Fibroblast of skin of back (primary cell): ENCODE measurements at places on chromosomes 4 and X.

GRCh38 chrX:10597871-10598270 lies 22.5 kb downstream of the MID1 start:
- peak; percentile 37 for DNase-seq

DNA sequence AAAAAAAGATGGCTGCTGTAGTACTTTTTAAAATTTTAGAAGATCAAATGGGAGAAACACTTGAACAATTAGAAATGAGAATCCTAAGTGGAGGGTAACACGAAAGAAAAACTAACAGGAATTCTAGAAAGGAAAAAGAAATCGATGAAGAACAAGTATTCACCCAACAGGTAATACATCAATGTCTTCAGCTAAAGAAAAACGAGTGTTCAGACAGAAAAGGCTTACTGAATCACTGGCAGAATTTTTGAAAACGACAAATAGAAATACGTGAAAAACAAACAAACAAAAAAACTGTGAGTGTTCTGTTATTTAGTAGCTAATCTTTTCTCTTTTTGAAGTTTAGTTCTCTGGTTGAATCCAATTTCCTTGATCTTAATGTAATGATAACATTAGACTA lies 1.8 kb downstream of the MAD2L1 start:
- no peak for DNase-seq

- no peak for DNase-seq
Measured at GRCh38 chr4:17313194-17313593, 198.7 kb downstream of the QDPR start.

DNA sequence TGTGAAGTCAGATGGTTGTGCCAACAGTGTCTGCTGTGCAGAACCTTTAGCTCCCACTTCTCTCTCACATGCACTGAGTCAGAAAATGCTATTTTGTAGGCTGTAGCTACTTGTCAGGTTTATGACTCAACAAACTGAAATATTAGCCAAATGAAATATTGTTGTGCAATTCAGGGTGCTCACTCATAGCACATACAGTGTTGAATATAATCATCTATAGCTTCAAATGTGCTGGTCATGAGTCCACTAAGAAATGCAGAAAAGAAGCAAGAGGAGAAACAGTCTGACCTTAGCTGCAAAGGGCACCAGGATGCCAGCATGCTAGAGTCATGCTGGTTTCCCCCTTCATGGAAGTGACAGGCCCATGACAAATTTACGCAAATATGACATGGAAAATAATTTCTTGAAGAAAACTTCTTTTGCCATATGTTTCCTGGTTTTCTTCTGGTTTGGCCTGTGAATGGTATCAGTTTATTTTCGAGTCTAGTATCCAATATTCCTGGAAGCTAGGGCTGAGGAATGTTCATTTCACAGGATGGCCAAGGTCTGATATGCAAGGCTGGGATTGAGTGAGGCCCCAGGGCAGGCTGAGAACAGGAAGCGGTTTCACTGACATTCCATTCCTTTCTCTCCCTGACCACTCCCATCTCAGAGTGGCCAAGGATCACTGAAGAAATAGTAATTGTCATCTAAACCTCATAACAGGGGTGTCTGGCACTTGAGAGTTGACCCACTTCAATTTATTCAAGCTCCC lies 10.3 kb upstream of the CXCL2 start:
- DNase-seq: peak; percentile 97

DNA sequence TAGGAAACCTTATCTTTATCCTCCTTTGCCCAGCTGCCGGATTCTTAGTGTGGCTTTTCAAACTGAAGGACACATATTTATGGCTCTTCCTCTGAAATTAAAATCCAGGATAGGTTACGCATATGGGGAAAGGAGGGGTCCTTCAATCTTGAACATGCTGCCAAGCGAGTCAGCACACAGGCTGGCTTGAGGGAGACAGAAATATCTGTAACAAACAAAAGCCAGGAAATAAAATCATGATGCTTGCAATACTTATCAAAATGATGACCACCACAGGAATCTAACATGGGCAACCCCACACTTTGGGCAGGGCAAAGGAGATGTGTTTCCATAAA lies 196.4 kb upstream of the LDB2 start:
- peak; percentile 21 for DNase-seq

GRCh38 chr4:74948236-74948635 lies 15.3 kb downstream of the PARM1 start:
- DNase-seq: no peak

GRCh38 chr4:181938631-181939030 lies 304.6 kb upstream of the TENM3 start:
- no peak for DNase-seq

DNA sequence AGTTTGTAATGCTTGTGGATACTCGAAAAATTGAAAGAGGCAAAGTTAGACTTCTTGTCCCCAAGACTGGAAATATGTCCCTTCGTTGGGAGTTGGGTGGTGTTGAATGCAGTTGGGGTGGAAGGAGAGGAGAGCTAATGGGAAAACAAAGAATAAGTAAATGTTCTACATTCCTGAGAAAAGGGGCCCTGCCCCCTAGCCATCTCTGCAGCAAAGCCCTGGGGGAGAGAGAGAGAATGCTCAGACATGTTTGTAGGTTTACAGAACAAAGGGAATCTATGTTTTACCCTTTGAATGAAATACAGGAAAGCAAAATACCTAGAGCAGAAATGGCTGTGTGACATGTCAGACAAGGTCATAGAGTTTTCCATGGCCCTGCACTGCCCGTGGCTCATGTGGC lies 88.1 kb downstream of the RASL11B start:
- DNase-seq: no peak

GRCh38 chr4:48081196-48081595 lies 52.9 kb downstream of the TXK start:
- DNase-seq: peak; percentile 23

GRCh38 chr4:176358083-176358469 lies 38.3 kb downstream of the SPCS3 start:
- DNase-seq: no peak

DNA sequence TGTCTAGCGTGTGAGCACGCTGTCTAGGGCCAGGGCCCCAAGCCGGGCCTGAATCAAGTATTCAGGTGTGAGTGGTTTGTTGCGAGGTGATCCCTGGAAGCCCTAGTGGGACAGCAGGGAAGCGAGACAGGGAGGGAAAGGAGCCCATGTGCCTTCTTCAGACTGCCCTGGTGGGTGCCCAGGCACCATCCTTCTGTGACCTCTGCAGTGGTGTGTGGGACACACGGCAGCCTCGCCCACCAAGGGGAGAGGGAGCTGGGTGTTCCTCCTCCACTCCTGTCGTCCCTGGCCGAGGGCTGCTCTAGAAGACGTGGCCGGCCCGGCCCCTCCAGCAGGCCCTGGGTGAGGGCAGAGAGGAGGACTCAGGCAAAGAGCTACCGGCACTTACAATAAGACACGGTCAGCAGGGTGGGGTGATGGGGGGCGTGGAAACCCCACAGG lies 47.4 kb downstream of the HTRA3 start:
- DNase-seq: no peak

- DNase-seq: no peak
Measured at GRCh38 chr4:110977554-110977953, 354.7 kb upstream of the PITX2 start.

DNA sequence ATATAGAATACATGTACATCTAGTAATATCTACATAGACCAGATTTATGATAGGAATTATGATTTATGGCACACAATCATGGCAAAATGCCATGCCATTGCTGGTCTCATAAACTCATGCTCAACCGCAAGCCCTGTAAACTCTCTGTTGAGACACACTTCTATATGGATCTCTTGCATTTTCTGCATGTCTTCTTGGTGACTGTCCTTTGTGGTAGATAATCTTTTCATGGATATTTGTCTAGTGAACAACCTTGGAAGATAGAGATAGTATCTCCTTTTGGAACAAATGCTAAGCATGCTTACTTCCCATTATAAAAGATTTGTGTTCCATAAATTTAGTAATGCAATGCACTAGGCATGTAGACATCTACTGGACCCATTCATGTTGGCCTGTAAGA lies 328.0 kb downstream of the NAF1 start:
- no peak for DNase-seq

GRCh38 chr4:179709961-179710624 lies 2267.9 kb upstream of the AGA start:
- DNase-seq: no peak

DNA sequence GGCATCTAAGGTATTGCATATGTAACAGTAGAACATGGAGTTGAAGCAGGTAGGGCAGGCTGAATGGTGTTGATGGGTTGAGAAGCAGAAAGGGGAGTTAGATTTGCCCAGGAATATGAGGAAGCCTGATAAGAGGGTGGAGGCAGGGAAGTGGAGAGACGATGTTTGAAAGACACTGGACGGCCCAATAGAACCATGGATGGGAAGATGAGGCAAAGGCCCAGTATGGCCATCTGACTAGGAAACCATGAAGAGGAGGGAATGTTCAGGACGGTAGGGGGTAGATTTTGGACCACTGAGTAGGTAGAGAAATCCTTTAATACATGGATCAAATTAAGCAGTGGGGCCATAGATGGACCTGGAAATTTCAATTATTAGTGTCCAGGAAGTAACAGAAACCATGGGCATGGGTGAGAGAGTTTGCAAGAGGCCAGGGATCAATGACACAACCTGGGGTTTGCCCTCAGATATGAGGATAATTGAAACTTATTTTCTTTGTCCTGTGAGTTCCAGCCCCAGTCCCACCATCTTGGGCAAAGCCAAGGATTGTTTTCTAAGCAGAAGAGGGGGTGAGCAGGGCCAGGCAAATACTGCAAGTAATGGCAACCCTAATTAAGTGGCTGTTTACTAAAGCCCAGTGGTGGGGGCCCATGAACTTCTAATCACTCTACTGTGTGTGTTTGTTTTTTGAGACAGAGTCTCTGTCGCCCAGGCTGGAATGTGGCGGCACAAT lies 2.5 kb upstream of the USP11 start:
- DNase-seq: no peak

- peak; percentile 48 for DNase-seq
Measured at GRCh38 chr4:176584031-176584606, 208.6 kb downstream of the VEGFC start.

- DNase-seq: peak; percentile 82
Measured at GRCh38 chr4:177119021-177119471, 190.6 kb upstream of the NEIL3 start.

- no peak for DNase-seq
Measured at GRCh38 chrX:29699239-29699638, 516.1 kb upstream of the MAGEB2 start.

GRCh38 chr4:7857238-7857701 lies 82.4 kb downstream of the AFAP1 start:
- peak; percentile 95 for DNase-seq

DNA sequence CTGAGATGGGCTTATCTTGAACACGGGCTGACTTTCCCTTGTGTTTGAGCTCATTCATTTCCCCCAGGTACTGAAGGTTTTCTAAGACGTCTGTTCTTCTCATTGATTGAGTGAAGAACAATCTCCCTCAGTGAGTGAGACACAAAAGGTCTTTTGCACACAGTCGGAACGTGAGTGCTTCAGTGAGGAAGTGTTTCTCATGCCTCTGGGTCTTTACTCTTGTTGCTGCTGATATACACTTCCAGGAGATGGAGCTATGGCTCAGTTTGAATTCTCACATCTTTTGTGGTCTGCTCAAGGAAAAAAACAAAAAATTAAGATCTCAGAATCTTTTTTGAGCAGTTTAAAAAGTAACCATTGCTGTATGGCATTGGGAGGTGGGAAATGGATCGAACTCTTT lies 981.9 kb upstream of the TENM3 start:
- DNase-seq: peak; percentile 15

DNA sequence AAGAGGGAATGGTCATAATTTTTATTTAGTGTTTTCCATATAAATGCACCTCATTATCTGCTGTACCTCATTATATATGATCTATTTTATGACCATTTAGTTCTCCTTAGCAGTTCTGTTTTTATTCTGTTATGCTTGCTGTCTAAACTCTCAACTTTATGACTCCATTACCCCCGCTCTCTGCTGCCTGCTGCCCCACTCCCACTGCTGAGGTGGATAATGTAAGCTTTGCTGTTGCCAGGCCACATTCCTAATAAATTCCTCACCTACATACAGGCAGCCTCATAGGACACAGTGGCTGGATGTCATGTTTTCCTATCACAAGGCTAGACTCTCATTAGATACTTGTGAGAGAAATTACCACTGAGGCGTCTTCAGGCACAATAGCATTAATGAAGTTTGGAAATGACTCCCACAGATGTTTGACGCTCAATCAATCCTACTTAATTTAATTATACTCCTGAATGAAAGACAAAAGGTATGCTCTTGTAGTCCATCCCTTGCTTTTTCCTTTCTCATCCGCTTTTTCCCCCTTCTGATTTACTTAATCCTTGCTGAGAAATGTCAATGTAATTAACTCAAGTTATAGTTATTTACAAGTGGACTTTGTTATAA lies 497.5 kb upstream of the IGFBP7 start:
- DNase-seq: no peak
